ENCODE measurements at places on chromosomes 6 and 20.

- peak; percentile 84 for DNase-seq
- peaks cover 15% of the 10 kb centered on the region for H3K4me1 ChIP-seq
- H3K27ac ChIP-seq, result no peak overlapping the region
- H3K27me3 ChIP-seq, result no peaks in the 10 kb centered on the region
- H3K36me3 ChIP-seq, result no peaks in the 10 kb centered on the region
These were observed 245.0 kb downstream of the TTLL2 start for GRCh38 chr6:167569879-167570278.

DNA sequence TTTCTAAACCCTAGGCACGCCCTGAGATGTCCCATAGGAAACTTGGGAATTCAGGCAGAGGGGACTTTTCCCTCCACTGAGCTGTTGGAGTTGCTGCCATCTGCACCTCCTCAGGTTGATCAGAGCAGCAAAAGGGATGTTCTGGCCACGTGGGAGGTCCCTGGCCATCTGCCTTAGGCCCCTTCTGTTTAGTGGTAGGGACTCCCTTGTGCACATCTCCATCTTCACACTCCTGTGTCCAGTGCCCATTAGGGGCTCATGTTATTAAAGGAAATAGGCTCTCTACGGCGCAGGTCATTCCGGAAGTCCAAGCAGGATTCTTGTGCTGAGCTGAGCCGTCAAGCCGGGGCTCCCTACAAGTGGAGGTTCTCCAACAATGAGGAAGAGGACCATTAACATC lies 237.8 kb upstream of the RIN2 start:
- no peak overlapping the region for H3K4me3 ChIP-seq
- H3K27ac ChIP-seq, result no peak overlapping the region
- no peaks in the 10 kb centered on the region for H3K27me3 ChIP-seq

GRCh38 chr6:42404484-42404883 lies 47.2 kb downstream of the TRERF1 start:
- no peaks in the 10 kb centered on the region for H3K4me1 ChIP-seq
- H3K36me3 ChIP-seq, result no peaks in the 10 kb centered on the region
- H3K4me3 ChIP-seq, result no peak overlapping the region
- DNase-seq, result no peak

DNA sequence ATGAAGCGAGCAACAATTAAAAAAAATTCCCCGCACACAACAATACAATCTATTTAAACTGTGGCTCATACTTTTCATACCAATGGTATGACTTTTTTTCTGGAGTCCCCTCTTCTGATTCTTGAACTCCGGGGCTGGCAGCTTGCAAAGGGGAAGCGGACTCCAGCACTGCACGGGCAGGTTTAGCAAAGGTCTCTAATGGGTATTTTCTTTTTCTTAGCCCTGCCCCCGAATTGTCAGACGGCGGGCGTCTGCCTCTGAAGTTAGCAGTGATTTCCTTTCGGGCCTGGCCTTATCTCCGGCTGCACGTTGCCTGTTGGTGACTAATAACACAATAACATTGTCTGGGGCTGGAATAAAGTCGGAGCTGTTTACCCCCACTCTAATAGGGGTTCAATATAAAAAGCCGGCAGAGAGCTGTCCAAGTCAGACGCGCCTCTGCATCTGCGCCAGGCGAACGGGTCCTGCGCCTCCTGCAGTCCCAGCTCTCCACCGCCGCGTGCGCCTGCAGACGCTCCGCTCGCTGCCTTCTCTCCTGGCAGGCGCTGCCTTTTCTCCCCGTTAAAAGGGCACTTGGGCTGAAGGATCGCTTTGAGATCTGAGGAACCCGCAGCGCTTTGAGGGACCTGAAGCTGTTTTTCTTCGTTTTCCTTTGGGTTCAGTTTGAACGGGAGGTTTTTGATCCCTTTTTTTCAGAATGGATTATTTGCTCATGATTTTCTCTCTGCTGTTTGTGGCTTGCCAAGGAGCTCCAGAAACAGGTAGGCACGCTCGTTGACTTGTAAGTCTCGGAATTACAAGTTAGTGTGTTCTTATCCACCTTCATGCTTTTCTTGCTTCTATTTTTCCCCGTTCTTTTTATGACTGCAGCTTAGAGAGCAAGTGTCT lies at the start of gene EDN1:
Gene EDN1, plus strand, starts transcription at position 429 of the 888 bp plus-strand sequence. Its CDS starts 269 bp downstream, at position 698.
- DNase-seq, result peak; percentile 81
- no peaks in the 10 kb centered on the region for H3K27me3 ChIP-seq
- peak within 1 kb of the TSS; percentile 81 for H3K27ac ChIP-seq
- peaks cover 58% of the 10 kb centered on the region for H3K4me1 ChIP-seq

DNA sequence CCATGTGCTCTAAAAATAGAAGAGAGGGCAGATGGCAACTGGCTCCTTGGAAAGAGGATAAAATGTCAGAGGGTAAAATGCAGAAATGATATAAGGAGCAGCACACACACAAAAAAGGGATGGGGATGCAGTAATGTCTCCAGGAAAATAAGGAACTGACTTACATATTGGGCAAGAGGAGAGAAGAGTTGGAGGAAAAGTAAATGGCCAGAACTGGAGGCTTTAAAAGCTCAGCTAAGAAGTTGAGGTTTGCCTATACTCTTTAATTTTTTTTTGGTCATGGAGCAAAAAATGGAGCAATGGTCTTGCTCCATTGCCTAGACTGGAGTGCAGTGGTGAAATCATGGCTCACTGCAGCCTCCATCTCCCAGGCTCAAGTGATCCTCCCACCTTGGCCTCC lies 93.7 kb downstream of the SULF2 start:
- no peak for DNase-seq
- H3K4me1 ChIP-seq, result no peaks in the 10 kb centered on the region
- H3K4me3 ChIP-seq, result no peak overlapping the region
- H3K27me3 ChIP-seq, result no peaks in the 10 kb centered on the region

DNA sequence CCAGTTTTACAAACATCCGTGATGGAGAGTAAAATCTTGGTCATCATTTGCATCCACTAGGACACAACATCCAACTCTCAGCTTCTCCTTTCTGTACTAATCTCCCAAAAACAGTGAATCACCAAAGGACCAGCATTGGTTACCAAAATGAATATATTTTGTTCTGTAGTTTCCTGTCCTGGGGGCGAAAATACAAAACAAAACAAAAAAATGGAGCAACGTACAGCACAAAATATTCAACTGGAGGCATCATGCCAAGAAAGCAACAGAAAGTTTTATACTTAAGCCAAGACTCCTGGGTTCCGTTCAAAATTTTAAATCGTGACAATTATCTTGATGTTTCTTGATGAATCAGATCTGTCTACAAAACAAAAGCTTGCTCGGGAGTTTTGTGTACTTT lies 126.6 kb upstream of the CCDC28A start:
- H3K4me1 ChIP-seq, result no peaks in the 10 kb centered on the region
- no peaks in the 10 kb centered on the region for H3K36me3 ChIP-seq
- no peak for DNase-seq
- no peak overlapping the region for H3K27ac ChIP-seq
- no peaks in the 10 kb centered on the region for H3K27me3 ChIP-seq

DNA sequence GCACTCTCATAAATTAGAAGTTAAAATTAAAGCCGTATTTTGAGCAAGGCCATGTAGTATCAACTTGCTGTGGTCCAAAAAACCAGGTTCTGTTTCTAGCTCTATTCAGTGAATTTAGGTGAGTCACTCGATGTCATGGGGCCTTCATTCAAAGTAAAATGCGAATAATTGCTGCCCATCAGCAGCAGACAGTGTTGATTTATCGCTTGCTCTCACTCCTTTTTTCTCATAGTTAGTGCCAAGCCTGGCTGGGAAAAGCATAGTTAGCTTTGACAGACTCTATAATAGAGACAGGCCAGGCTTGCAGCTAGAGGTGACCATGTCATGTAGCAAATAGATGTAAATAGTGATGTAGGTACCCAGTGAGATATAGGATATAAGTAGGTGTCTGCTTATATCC lies 136.0 kb downstream of the EDN1 start:
- H3K4me3 ChIP-seq, result no peak overlapping the region
- H3K27ac ChIP-seq, result no peak overlapping the region
- DNase-seq, result no peak

DNA sequence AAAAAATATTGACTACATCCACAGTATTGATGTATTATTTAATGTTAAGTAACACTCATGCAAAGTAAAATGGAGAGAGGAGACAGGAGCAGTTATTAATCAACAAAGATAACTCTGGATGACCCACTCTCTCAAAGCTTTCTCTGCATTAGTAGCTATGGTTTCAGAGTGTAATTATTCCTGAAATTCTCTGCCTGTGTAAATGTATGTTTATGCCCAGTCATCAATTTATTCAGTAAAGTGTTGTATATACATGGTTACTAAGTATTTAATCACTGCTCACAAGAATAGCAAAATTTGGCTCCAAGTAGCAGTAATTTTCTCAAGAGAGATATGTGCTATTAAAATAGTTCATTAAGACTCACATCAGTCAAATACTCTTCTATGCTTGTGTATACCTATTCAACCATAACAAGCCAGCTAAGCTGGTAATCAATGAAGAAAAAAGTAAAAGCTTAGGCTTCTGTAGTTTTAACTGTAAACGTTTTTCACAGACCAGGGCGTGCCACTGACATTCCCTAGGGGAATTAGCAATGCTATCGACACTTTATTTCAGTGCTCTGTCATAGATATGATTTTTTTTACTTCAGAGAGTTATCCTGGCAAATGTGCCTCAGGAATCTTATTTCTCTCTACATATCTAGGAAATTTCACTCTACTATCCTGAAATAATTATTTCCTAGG lies 54.0 kb upstream of the RAB32 start:
- no peaks in the 10 kb centered on the region for H3K4me1 ChIP-seq
- H3K27me3 ChIP-seq, result no peaks in the 10 kb centered on the region
- no peaks in the 10 kb centered on the region for H3K36me3 ChIP-seq
- no peak for DNase-seq
- no peak overlapping the region for H3K27ac ChIP-seq

- no peak overlapping the region for H3K4me3 ChIP-seq
- no peaks in the 10 kb centered on the region for H3K27me3 ChIP-seq
- no peak for DNase-seq
- peaks cover 18% of the 10 kb centered on the region for H3K4me1 ChIP-seq
These were observed 1.6 kb upstream of the ZFP64 start for GRCh38 chr20:52193133-52193532.

DNA sequence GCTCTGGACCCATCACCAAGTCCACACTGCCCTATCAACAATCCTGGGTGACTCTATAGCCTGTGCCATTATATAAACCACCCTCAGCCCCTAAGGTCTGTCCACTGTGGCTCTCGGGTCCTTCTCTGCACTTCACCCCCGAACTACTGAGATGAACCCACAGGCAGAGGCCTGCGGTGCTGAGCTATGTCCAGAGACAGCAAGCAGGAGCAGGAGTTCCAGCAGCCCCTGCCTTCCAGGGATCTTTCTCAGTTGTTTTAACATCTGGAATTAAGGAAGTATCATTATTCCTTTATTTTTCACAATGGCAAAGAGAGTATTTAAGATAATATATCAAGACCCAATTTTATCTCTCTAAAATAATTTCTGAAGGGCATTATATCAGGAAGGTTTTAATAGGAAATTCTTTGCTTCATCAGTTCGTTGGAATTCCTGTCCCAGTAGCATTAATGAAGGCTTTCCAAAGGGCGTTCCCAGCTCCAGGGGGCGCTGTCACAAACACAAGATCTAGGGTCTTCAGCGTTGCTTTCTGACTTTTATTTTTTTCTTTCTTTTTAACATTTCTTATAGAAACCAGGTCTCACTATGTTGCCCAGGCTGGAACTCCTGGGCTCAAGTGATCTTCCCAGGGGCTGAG lies 27.3 kb downstream of the RRBP1 start:
- DNase-seq, result peak; percentile 38
- no peak overlapping the region for H3K4me3 ChIP-seq
- peaks cover 96% of the 10 kb centered on the region for H3K4me1 ChIP-seq
- H3K27me3 ChIP-seq, result no peaks in the 10 kb centered on the region
- peak overlapping the region; percentile 0 for H3K27ac ChIP-seq
- peaks cover 9% of the 10 kb centered on the region for H3K36me3 ChIP-seq

- peaks cover 44% of the 10 kb centered on the region for H3K4me1 ChIP-seq
- no peak overlapping the region for H3K4me3 ChIP-seq
- H3K27me3 ChIP-seq, result no peaks in the 10 kb centered on the region
- H3K36me3 ChIP-seq, result no peaks in the 10 kb centered on the region
- H3K27ac ChIP-seq, result peak overlapping the region; percentile 92
These were observed 1.3 kb downstream of the PLCG1 start for GRCh38 chr20:41138475-41139226.

- no peaks in the 10 kb centered on the region for H3K27me3 ChIP-seq
- H3K36me3 ChIP-seq, result no peaks in the 10 kb centered on the region
- H3K27ac ChIP-seq, result peak overlapping the region; percentile 50
- peaks cover 9% of the 10 kb centered on the region for H3K4me1 ChIP-seq
- H3K4me3 ChIP-seq, result no peak overlapping the region
These were observed 390.1 kb upstream of the CITED2 start for GRCh38 chr6:139764498-139764986.

DNA sequence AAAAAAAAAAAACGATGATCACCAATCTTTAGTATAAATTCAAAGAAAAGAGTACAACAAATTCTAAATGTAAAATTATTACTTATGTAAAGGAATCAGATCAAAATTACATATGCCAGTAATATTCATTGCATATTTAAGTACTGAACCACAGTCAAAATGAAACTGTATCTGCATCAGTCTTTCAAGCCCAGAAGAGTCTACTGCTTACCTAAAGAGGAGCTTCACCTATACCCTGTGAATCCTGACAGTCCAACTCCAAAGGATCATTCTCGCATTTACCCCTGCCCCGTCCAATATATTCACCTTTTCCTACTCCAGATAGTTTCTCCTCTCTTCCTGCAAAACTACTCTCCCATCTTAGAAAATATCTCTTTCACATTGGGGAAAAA lies 9.2 kb downstream of the ATG5 start:
- H3K4me3 ChIP-seq, result no peak overlapping the region
- H3K36me3 ChIP-seq, result no peaks in the 10 kb centered on the region
- no peaks in the 10 kb centered on the region for H3K27me3 ChIP-seq

DNA sequence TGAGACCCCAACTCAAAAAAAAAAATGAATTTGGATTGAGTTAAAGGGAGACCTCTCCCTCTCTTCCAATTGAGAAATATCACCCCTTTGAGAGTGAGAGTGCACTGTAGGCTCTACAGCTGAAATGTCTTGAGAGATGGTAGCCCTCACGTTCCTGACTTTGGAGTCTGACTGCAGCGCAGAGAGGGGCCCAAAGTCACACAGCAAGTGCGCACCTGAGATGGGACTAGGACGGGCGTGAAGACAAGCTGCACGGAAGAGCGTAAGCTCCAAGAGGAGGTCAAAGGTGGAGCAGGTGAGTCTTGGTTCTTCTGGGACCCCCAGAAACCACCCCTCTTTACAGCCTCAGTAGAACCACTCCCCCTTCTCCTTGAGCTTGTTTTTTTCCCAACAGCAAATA lies 643 bp downstream of the SLA2 start:
- DNase-seq, result no peak
- H3K4me1 ChIP-seq, result no peaks in the 10 kb centered on the region
- H3K36me3 ChIP-seq, result no peaks in the 10 kb centered on the region
- H3K4me3 ChIP-seq, result no peak overlapping the region

DNA sequence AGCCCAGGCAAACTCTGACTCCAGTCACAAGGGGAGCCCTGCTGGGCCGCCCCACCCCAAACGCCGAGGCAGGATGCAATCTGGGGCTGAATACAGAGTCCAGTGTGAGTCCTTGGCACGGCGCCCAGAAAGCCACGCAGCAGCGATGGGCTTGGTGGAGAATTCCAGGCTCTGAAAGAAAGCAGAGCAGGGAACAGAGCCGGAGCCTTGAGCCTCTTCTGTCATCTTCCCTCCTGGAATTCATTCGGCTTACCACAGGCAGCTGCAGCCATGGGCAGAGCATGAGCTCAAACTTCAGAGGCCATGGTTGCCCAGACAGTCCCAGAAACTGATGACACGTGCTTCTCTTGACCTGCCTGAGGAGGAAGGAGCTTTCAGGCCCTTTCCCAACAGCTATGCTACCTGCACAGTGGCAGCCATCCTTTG lies 441.1 kb upstream of the JARID2 start:
- H3K4me3 ChIP-seq, result no peak overlapping the region
- H3K27ac ChIP-seq, result no peak overlapping the region
- DNase-seq, result peak; percentile 57
- H3K36me3 ChIP-seq, result no peaks in the 10 kb centered on the region
